ENCODE measurements at places on chromosomes 3 and 15.

GRCh38 chr3:65671004-65671403 lies 367.7 kb downstream of the MAGI1 start:
- no peak overlapping the region for H3K27ac ChIP-seq
- H3K27me3 ChIP-seq, result no peaks in the 10 kb centered on the region
- no peak overlapping the region for H3K4me3 ChIP-seq
- H3K4me1 ChIP-seq, result peaks cover 37% of the 10 kb centered on the region

DNA sequence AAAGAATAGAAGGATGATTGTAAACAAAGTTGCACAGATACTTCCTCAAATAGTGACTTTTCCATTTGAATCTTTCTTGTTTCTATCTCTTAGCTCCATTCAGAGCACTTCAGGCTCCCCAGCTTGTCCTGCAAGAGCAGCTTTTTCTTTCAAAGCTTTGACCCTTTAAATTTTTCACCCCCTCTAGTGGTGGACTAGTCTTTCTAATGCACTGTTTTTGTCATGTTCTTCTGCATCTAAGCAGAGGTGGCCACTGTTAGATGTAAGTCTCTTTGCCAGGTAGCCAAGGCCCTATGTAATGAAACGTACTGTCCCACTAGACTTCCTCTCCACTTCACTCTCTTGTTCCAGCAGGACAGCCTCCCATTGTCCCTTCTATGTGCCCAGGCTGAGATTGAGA lies 74.0 kb upstream of the MANF start:
- no peak for DNase-seq
- no peak overlapping the region for H3K27ac ChIP-seq
- no peak overlapping the region for H3K4me3 ChIP-seq
- no peaks in the 10 kb centered on the region for H3K27me3 ChIP-seq
- no peaks in the 10 kb centered on the region for H3K4me1 ChIP-seq

- peaks cover 5% of the 10 kb centered on the region for H3K36me3 ChIP-seq
- no peak overlapping the region for H3K4me3 ChIP-seq
- no peaks in the 10 kb centered on the region for H3K27me3 ChIP-seq
- no peak overlapping the region for H3K27ac ChIP-seq
- H3K4me1 ChIP-seq, result peaks cover 9% of the 10 kb centered on the region
Measured at GRCh38 chr15:71496336-71496955, 313.9 kb upstream of the NR2E3 start.

GRCh38 chr3:129131465-129132088 lies 10.0 kb upstream of the RAB43 start:
- H3K4me3 ChIP-seq, result no peak overlapping the region
- H3K36me3 ChIP-seq, result peaks cover 19% of the 10 kb centered on the region
- no peak overlapping the region for H3K27ac ChIP-seq
- no peaks in the 10 kb centered on the region for H3K4me1 ChIP-seq
- H3K27me3 ChIP-seq, result no peaks in the 10 kb centered on the region

DNA sequence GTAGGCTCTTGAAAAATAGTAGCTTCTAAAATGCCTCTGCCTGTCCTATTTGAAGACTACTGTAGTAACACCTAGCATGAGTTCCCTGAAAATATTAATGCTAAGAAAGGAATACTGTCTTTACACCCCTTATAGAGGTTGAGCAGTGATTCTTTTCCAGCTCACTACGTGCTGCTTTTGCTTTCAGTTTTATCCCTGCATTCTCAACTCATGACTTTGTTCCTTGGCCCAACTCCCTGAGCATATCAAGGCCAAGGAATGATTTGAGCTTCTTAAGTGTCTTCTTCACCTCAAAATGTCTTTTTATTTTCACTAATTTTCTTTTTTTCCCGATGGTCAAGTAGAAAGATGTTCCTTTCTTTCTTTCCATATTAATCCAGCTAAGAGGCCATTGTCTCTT lies 16.5 kb upstream of the P2RY13 start:
- H3K27me3 ChIP-seq, result no peaks in the 10 kb centered on the region
- no peak overlapping the region for H3K4me3 ChIP-seq
- H3K36me3 ChIP-seq, result no peaks in the 10 kb centered on the region
- H3K27ac ChIP-seq, result no peak overlapping the region
- no peaks in the 10 kb centered on the region for H3K4me1 ChIP-seq

DNA sequence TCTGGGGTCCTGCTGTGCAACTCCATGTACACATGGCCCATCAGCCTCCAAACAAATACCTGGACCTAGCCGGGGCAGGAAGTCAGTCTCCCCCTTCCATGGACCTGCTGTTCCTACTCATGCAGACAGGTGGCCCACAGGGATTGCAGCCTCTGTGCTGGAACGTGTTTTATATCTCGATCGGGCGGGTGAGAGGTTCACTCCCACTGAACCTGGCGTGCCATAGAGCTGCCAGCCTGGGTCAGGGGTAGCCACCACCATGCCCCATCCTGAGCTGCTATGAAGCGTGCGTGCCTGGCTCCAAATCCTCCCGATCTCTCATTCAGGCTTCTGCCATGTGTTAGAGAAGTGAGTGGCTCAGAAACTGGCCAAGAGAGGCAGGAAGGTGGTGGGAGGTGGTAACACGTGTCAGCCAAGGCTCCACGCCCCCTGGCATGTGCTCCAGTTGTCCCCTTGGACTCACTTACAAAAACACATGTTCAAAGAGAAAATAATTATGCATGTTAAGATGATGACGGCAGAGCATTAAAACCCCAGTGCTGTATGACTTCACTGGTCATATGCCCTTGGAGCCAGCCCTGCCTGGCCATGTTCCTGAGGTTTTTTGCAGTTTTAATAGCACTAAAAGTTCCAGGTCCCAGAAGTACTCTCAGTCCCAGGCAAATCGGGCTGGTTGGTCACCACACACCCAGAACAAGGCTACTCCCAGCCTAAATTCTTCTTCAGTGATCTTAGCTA lies 30.6 kb downstream of the CTSH start:
- H3K27me3 ChIP-seq, result no peaks in the 10 kb centered on the region
- peak overlapping the region; percentile 44 for H3K27ac ChIP-seq

Measured in type B pancreatic cell (in vitro differentiated cells).